Neural progenitor cell (in vitro differentiated cells): ENCODE measurements at places on chromosomes 12 and 14.
A peak's percentile ranks its signal among the peaks of the same experiment; 100 is the strongest.

GRCh38 chr12:90299666-90300065, 591.0 kb upstream of the ATP2B1 start:
- no peak for DNase-seq

DNA sequence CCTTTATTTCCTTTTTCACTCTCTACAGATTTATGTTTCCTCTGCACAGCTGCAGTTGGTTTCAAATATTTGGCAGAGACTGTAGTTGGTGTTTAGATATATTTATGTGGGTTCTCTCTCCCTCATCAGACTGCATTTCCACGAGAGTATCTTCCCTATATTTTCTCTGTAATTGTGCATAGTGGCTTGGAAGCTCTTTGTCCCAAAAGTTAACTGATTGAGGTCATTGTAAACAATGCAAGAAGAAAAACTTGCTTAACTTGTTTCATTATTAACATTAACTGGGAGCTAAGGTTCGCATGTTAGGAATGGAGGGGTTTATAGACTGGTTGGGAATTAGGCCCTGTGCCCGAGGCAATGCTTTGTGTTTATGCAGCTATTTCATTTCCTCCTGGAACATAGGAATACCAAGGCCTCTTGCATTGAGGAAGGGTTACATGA, 216.9 kb upstream of the HMGA2 start:
- DNase-seq: no peak

DNA sequence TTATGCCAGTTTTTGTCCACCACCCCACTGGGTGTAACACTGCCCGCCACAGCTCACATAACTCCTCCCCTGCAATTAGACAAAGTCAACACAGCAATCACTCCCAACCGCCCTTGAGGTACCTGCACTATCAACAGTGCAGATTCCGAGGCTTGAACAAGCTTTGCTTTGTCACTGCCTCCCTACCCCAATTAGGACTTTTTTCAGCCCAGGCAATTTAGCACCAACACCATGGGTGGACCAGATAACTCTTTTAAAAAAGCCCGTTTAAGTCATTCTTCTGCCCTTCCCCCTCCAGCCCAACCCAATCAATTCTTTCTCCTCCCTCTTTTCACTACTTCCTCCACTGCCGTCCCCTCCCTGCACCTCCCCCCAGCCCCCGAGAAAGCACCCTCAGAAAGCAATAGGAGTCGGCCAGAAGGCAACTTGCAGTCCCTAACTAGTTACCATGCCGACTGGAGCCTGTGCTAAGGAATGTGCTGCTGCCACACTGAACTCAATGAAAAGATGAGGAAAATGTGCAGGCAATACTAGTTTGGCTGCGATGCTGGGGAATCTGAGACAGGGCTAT, 45.7 kb upstream of the OTX2 start:
- DNase-seq: peak; percentile 90

GRCh38 chr12:124557518-124558223, 9.7 kb downstream of the NCOR2 start:
- DNase-seq: no peak

GRCh38 chr12:120240495-120240833, 25.1 kb downstream of the PXN start:
- DNase-seq: no peak

DNA sequence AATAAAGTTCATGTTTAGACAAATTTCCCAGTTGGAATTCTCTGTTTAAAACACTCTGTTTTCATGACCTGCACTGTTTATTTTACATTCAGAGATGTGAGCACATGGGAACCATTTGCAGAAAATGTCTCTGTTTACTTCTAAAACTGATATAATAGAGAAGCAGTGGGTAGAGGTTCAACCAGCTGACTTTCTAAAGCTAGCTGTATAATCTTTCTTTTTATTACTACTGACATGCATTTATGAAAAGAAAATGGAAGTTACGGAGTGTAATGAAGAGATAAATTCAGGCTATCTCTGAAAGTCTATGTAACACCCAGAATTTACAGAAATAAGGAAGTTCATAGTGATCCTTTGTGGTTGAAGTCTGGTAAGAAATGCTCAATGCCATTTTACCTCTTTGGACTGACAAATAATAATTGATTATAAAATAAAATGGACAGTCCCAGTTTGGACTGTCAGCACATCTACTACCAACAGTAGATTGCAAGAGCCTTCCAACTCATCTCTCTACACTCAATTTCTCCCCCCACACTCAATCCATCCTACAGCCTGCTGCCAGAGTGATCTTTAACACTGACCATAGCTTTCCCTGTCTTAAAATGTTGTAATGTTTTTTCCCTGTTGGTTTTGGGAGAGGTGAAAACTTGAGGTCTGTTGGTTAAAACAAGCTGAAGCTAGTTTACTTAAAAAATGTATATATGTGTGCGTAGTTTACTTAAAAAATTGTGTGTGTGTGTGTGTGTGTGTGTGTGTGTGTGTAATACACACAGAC, 137.4 kb downstream of the AEBP2 start:
- DNase-seq: no peak

DNA sequence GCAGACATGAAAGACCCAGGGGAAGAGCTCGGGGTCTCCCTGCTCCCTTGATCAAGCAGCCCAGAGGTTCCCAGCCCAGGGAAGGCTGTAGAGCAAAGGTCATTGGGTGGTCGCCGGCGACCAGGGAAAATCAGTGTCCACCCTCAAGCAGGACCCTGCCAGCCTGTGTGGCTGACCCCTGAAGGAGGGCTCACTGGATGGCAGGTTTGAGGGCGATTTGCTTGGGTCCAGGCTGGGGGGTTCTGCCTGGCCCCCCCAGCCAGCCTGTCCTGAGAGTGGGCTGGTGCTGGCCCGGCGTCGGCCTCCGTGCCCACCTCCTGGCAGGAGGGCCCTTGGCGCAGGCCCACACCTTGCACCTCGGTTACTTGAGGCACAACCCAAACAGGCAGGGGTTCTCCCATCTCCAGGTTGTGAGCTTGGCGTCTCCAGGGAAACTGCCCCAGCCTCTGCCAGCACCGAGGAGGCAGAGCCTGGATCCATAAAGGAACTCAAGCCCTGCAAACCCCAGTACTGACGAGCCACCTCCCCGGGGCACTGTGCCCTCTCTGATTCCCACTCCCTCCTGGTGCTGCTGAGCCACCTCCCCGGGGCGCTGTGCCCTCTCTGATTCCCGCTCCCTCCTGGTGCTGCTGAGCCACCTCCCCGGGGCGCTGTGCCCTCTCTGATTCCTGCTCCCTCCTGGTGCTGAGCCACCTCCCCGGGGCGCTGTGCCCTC, 329.0 kb upstream of the SFSWAP start:
- DNase-seq: no peak

DNA sequence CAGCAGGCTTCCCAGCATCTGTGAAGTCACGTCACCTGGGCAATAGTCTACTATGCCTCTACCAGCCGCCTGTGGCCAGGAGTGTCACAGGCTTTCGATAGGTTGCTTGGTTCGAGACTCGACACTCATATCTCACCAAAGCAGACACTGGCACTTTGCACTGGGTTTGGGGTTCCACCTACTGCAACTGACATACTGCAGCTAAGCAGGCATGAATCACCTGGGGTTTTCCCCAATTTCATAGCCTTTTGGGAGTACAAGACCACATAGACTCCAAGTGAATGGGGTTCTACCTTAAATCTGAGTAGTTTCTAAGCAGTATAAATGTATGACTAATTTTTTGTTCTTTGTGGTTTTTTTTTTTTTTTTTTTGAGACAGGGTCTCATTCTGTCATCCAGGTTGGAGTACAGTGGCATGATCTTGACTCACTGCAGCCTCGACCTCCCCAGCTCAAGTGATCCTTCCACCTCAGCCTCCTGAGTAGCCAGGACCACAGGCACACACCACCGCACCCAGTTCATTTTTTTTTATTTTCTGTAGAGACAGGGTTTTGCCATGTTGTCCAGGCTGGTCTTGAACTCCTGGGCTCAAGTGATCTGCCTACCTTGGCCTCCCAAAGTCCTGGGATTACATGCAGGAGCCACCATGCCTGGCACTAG, 32.1 kb downstream of the DMAC2L start:
- DNase-seq: no peak
